ENCODE measurements at places on chromosomes 13 and 19. TPM values are rescaled to one million over a fixed set of nuclear protein-coding genes. Genes with fewer than 3 reads are reported as not detected.

GRCh38 chr13:47859165-47859564 lies 141.9 kb downstream of the SUCLA2 start:
- no peak for DNase-seq

- no peak for DNase-seq
Observed at GRCh38 chr13:94309576-94309975, 169.9 kb downstream of the DCT start.

- DNase-seq: no peak
Observed at GRCh38 chr13:28047757-28048388, 52.5 kb downstream of the FLT3 start.

DNA sequence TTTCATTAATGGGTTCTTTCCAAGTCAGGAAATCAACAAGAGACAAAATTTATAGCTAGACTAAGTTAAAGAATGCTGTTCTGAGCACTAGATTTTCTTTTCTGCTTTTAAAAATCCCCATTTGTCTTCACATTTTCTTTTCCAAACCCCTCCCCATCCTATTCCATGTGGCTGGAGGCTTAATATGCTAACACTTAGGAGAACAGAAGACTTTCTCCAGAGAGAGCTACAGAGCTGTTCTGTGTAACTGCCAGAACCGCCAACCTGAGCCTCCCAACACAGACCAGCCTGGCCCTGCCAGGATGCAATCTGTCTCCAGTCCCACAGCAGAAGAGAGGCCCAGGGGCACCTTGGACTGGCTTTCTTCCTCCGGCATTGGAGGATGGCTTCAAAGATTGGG lies 264.1 kb downstream of the NDFIP2 start:
- DNase-seq: no peak

GRCh38 chr19:15443838-15444237 lies 5.9 kb downstream of the WIZ start:
- DNase-seq: no peak

IZUMO4 gene
- total RNA-seq: 28.5 TPM

DCLK1 gene
- total RNA-seq: not detected

NECTIN2 gene
- 2.8 TPM for total RNA-seq
